ENCODE measurements at places on chromosomes 5 and 9.

DNA sequence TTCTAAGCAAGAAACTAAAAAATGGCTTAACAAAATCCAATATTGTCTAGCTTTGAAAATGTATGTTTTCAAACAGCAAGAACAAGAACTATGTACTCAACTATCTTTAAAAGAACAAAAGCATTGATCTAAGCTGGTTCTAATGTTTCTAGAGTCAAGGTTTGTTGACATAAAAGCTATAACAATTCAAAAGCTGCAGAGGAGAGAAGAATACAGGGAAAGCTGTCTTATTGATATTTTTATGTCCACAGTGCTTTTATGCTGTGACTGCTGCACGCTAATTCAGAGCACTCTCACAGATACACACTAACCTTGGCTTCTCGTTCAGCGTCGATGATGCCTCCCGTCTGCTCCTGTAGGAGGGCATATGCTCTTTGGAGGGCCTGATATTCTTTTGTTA, 129.5 kb upstream of the DPYSL3 start:
- no peak for DNase-seq

- DNase-seq, result no peak
These were observed 207.1 kb downstream of the SGCD start for GRCh38 chr5:156534085-156534484.

DNA sequence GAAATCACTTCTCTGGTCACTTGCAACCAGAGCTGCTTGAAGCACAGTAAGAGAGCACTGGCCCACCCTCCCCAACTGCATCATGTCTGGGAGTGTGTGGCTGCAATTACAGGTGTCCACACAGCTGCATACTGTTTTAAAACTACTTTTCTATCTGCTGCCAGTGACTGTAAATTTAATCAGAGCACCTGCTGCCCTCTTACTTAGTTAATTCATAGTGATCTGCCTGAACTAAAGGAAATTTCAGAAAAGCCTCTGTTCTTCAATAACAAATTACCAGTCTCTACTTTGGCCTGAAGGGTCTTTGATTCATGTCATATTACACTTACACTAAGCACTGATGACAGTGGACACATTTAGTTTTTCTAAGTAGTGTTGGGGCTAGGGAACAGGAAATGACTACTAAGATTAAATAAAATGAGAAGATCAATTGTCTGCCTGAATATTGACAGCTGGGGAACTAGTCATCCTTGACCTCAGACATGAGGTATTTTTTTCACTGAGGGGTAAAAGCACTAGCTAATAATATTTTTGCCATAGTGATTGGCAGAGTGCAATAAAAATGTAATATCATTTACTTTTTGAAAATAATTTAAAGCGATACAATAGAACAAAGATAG, 788.9 kb upstream of the GRAMD2B start:
- DNase-seq, result no peak

- DNase-seq, result no peak
These were observed 31.5 kb upstream of the SGCD start for GRCh38 chr5:156295431-156295830.

DNA sequence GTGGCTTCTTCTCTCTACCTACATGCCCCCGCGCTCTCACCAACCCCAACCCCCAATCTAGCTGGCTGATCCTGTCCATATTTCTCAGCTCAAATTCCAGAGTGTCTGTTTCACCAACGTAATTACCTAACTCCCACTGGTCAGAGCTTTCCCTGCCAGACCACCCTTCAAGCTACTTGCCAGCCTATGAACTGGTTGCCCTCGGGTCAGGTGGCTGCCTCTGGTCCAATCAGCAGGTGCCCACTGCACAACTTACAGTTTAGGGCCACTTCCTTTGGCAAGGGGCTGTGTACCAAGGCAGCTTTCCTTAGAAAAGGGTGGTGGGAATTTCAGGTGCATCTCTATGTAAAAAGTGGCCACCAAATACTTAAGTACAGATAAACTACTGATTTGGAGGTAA, 92.2 kb upstream of the SLC30A5 start:
- DNase-seq, result no peak

DNA sequence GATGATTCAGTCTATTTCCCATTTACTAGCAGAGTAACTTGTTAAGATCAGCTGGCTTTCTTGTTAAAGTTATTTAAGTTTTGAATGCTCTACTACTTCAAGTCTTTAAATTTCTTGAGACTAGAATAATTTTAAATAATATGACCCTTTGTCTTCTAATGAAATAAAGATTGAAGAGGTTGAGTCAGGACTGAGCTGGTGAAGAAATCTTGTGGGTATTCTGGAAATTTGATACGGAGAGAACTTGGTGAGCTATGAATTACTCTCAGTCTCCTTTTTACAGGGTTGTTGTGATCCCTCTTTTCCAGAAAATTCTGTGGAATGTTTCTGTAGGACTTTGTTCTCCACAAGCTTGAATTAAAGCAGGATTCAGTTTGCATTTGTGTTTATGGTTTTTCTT, 29.3 kb downstream of the RNF20 start:
- DNase-seq, result no peak

GRCh38 chr9:120643061-120643460, 63.1 kb upstream of the CDK5RAP2 start:
- no peak for DNase-seq

DNA sequence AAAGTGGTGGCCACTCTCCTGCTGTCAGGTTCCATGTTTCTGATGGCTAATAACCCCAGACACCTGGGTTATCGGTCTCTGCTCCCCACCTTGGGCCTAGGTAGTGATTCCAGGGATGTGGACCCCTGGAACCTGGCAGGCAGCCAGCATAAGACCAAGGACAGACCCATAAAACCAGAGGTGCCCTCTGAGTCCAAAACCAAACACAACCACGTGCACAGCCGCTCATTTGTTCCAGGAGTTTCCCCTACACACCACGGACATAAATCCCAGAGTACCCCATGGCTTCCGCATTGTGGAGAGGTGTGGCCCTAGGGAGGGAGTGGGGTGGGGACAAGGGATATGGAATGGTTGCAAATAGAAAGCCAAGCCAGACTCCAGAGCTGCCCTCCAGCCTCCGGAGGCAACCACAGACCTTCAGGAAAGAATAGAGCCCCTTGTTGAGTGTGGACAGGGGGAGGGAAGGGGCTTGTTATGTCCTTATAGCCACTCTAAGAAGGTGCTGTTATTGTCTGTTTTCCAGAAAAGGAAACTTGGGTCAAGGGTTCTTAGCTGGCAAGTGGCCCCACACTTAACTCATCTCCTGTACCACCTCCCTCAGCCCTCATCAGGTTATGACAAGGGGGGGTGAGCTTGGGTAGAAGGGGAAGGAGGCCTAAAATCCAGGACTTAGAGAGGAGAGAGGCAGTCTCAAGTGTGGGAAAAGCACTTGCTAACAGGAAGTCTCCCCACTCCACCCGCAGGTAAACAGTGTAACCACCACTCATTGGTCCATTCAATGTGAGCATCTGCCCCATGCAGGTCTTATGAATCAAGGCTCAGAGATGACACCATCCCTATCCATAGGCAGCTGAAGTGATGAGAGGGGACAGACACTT, 23.6 kb upstream of the CYSTM1 start:
- DNase-seq, result no peak

- DNase-seq, result no peak
These were observed 78.1 kb downstream of the RICTOR start for GRCh38 chr5:38996123-38996522.

GRCh38 chr9:136234597-136234996, 11.0 kb downstream of the QSOX2 start:
- DNase-seq, result no peak

DNA sequence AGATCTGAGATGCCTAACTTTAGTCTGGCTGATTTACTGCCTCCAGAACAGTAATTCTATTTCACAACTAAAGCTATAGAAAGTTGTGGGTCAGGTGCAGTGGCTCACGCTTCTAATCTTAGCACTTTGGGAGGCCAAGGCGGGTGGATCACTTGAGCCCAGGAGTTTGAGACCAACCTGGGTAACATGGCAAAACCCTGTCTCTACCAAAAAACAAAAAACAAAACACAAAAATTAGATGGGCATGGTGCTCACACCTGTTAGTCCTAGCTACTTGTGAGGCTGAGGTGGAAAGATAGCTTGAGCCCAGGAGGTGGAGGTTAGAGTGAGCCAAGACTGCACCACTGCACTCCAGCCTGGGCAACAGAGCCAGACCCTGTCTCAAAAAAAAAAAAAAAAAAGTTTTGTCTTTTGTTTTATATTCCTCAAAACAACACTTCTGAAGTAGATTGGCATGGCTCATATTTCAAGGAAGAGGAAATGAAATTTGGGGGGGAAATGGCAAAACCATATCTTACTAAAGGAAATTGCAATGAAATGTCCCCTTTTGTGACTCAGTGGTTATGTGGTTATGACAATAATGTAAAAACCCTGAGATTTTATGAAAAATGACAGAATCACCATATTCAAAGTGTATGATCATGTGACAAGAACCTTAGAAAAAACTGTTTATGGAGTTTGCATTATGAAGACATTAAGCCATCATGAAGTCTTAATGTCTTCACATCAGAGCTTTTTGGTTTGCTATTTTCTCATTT, 16.2 kb downstream of the FNBP1 start:
- no peak for DNase-seq

GRCh38 chr9:92324431-92324830, 719 bp downstream of the NOL8 start:
- no peak for DNase-seq

DNA sequence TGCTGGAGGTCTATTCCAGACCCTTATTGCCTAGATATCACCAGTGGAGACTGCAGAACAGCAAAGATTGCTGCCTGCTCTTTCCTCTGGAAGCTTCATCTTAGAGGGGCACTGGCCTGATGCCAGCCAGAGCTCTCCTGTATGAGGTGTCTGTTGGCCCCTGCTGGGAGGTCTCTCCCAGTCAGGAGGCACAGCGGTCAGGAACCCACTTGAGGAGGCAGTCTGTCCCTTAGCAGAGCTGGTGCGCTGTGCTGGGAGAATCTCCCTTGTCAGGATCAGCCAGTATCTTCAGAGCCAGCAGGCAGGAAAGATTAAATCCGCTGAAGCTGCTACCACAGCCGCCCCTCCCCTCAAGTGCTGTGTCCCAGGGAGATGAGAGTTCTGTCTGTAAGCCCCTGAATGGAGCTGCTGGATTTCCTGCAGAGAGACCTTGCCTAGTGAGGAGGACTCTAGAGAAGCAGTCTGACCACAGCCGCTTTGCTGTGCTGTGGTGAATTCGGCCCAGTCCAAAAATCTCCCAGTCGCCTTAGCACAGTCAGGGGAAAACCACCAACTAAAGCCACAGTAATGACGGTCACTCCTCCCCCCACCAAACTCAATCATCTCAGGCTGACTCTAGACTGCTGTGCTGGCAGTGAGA, 124.1 kb downstream of the JAKMIP2 start:
- no peak for DNase-seq

GRCh38 chr5:142795251-142795650, 25.1 kb downstream of the ARHGAP26 start:
- DNase-seq, result no peak

- DNase-seq, result no peak
These were observed 35.5 kb downstream of the PLGRKT start for GRCh38 chr9:5402217-5402616.

DNA sequence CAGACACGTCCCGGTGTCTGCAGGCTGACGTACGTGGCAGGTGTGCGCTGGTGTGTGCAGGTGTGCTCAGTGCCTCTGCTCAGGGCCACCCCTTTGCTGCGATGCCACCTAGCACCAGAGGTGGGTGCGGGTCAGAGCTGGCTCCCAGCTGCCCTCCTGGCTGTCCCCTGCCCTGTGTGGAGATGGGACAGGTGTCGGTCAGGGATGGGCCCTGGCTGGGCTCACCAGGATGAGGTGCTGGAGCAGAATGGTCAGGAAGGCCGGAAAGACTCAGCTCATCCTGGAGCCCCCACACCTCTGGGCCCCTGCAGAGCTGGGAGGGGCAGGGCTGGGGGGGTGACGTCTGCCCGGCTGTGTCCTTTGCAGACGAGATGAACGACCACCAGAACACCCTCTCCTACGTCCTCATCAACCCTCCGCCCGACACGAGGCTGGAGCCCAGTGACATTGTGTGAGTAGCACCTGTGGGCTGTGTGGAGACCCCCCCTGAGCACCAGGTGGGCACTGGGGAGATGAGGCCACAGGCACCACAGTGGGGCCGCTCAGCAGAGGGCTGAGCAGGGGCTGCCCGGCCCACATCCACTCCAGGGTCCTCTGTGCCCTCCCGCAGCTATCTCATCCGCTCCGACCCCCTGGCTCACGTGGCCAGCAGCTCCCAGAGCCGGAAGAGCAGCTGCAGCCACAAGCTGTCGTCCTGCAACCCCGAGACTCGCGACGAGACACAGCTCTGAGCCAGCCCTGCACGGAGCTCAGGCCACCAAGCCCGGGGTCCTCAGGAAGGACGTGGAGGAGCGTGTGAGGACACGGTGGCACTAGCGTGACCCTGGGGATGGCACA, 89.7 kb downstream of the KCNT1 start:
- DNase-seq, result no peak

- DNase-seq, result no peak
These were observed 61.6 kb downstream of the ERCC6L2 start for GRCh38 chr9:95937131-95937530.

DNA sequence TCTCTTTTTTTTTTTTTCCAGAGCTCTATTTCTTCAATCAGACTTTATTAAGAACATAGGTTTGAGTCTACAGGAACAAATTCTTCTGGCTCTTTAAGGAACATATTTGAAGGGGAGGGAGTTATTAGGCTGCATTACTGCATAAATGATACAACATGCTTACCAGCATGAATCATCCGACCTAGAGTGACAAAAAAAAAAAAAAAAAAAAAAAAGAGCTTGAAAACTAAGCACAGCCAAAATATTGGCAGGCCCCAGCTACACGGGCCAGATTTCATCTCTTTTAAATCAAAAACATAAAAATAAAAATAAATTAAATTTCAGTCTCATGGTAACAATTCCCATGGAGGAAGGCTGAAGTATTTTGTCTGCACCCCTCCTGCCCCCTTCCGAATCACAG, 26.3 kb downstream of the MSX2 start:
- no peak for DNase-seq

DNA sequence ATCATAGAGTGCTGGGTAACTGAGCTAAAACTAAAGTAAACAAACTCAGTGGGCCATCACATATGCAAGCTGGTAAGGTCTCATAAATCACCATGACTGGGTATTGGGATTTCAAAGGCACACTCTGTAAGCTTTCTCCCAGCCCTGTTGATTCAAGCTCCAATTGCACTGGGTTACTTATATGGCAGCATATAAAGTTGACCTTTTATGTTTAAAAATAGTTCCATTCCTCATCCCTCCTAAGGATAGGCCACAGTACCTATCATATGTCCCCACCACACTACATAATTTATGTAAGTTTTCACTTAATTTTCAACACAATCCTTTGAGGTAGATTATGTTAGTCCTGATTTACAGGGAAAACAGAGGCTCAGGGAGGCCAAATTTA, 438.4 kb downstream of the RAB3C start:
- no peak for DNase-seq
